ENCODE measurements at places on chromosomes 5 and 9.

DNA sequence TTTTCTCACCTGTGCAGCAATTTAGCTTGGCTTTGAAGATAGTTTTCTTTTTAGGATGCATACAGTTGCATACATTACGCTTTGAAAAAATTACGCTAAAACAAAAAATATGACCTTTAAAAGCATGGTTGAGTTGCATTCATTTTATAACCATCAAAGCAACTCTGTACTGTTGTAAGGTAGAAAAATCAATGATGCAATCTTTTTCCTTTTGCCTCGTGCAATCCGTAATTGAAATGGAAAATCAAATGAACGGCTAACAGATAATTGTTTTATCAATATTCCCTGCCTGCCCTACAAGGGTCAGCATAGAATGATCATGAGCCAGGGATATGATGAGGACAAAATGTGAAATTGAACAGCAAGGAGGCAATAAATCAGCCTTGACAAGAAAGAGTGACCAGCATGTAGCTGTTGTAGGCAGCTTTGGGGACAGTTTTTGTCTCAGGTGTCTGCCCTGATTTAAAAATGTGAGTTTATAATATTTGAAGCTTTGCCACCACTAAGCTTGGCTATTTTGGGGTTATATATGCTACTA, 98.2 kb downstream of the PBX3 start:
- DNase-seq = no peak

GRCh38 chr9:35998333-35998732, 38.4 kb upstream of the RECK start:
- no peak for DNase-seq

- DNase-seq = no peak
Measured at GRCh38 chr5:55134053-55134722, 25.8 kb upstream of the GPX8 start.

DNA sequence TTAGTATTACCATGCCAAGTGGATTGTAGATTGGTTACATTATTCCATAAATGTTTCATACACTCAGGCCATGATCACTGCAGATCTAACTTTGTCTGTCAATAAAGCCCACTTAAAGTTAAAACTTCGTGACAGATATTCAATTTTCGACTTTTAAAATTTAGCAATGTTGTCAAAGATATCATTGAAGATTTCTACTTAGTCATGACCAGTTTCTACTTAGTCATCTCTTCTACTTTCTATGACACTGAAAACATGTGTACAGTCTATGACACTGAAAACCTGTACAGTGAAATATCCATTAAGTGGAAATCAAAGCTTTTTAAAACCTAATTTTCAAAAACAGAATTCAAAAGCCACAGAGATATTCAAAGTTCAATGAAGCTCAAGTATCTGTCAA, 258.2 kb downstream of the MCTP1 start:
- DNase-seq = no peak

- no peak for DNase-seq
Measured at GRCh38 chr5:78508186-78508765, 140.3 kb downstream of the LHFPL2 start.

All from hematopoietic multipotent progenitor cell treated with erythropoietin and hydrocortisone succinate and interleukin-3 and kit ligand, for 17 days (in vitro differentiated cells).